ENCODE measurements at places on chromosomes 11 and 22.

DNA sequence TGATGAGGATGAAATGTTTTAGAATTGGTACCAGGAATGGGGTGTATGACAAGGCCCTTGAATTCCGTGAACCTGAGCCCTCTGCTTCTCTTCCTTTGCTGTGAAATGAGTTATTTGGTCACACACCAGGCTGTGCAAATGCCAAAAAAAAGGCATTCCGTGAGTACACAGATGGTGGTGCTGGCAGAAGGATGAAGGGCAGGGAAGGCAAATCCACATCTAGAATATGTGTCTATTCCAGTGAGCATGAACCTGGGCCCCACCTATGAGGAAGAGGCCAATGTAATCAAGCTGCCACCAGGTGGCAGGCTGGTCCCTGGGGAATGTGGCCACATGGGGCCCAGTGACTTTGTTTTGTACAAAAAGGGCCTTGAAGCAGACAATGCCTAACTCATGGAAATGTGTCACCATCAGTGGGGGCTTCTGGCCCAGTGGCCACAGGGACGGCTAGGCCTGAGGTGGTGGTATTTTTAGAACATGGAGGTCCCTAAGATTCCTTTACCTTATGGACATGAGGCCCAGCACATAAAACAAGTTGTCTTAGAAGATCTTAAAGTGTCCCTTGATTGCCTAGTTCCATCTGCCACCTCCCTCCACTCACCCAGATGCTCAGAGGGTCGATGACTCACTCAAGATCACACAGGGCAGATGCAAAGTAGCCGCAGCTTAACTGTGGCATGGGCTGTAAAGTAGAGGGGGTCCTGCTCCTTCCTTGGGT lies 3.9 kb upstream of the RNF215 start:
- DNase-seq, result peak; percentile 80

DNA sequence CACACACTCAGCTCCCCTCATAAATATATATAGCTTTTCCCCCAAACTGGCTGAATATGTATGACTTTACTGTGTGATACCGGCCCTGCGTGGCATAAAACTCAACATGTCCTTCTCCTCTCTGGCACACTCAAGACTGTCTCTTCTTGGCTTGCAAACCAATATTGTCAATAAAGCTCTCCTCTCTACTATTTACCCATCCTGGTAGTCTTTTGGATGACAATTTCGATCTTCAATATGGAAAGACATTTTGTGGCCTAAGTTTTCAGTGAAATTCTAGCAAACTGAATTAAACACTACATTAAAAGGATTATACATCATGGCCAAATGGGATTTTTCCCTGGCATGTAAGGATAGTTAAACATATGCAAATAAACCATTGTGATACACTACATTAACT lies 1255.9 kb downstream of the JRKL start:
- no peak for DNase-seq

- no peak for DNase-seq
Measured at GRCh38 chr11:76313913-76314740, 66.8 kb downstream of the THAP12 start.

- no peak for DNase-seq
Measured at GRCh38 chr11:6333095-6333494, 12.8 kb upstream of the CAVIN3 start.

- DNase-seq, result no peak
Measured at GRCh38 chr11:11988681-11989261, 19.7 kb downstream of the DKK3 start.

DNA sequence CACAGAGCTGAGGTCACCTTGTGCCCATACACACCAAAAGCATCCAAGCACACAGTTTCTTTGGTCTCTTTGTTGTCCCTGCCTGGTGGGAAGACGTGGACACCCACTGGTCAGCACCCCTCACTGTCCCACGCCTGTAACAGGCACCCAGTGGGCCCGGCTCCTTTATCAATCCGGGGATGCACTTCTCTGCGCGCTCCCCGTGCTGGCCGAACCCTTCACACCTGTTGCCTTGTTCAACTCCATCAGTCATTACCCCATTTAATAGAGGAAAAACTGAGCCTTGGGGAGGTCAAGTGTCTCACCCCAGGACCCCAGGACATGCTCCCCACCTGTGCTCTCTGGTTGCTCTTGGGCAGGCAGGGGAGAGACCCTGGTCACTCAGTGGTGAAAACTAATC lies 49.7 kb upstream of the FGF3 start:
- DNase-seq, result no peak

DNA sequence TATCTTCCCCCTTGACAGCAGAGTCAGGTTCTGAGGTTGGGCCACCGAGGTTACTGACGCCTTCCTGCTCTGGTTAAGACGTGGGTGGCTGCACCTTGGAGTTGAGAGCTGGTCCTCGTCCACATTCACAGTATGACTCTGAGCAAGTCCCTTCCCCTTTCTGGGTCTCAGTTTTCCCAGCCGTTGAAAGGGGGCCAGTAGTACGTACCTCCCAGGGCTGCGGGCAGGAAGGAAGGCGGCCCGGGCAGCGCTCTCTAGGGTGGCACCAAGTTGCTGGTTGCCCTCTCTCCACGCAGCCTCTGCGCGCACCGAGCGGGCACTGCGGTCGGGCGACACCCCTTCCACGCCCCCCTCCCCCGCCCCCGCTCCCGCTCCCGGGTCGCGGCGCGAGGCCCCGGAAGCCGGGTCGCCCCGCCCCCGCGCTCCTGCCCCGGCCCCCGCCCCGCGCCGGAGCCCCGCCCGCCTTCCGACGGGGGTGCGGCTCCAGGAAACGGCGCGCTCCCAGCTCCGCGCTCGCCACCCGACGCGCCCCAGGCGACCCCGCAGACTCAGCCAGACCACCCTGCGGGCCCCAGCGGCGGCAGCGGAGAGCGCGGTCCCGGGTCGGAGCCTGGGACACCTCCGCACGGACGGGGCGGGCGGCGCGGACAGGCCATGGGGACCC lies at the start of gene EHBP1L1:
EHBP1L1 (plus strand) TSS at position 486 of the 664 bp plus-strand sequence. CDS start 250 bp downstream, outside the sequence.
- DNase-seq, result peak; percentile 80

DNA sequence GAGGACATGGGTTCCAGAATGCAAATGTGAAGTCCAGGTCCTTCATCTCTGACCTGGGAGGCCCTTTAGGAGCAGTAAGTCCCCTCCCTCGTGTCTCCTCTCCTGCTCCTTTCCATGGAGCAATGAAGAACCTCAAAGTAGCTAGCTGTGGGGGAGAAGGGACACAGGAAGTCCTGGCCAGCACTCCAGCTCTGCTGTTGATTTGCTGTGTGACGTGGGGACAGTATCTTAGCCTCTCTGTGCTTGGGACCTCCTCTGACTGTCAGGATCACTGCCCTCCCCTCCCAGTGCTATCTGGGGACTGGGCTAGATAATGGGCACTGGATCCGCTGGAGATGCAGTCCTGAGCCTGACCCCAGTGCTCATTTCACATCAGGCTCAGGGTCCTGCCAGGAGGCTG lies 1.1 kb upstream of the APOBEC3H start:
- DNase-seq, result no peak

- no peak for DNase-seq
Measured at GRCh38 chr22:39537975-39538374, 5.4 kb upstream of the RPS19BP1 start.

DNA sequence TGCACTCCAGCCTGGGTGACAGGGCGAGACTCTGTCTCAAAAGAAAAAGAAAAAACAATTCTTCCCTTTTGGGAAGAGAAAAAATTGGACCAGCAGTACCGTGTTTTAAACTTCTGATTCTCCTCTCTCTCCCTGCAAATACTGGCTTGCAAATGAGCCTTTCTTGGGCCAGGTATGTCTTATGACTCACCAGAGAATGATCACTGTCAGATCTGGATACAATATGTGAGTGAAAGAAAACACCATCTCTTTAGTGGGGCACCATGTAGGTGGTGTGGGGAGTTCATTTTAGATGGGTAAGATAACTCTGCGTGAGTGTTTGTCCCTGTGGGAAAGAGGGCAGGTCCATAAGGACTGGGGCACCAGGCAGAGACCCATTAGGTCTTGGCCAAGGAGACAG lies 2.4 kb upstream of the SCGB2A2 start:
- DNase-seq, result no peak

DNA sequence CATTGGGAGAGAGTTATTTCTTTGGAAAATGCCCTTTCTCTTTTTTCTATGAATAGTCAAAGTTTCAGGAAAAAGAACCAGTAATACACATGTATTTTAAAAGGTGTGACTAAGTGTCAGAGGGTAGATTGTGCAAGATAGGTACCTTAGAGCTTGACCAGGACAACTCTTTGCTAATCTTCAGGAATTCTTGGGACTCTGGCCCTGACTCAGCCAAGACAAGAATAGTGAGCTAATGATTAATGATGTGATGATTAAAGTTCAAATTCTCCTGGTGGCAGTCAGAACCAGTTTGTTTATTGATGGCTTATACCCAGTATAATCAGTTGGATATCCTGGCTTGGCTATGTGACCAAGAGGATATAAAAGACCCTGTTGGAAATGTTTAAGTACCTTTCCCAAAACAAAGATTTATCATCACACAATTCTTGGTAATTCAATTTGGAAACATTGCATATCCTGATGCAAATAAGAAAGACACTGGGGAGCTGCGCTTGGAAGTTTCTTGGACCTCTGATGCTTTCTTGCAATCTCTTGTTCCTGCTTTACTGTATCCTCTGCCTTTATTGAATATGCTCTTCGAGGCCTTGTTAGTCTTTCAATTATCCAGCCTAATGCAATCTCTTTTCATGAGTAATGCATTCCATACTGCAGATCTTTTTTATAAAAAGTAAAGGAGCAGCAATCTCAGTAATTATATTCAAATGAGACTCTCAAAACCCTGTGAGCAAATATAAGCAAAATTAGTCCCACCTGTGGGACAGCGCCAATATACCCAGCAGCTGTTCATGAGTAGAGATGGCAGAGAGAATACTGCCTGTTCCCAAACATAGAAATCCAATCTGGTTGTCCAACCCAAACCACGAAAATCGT lies 48.0 kb upstream of the CEP126 start:
- DNase-seq, result no peak

DNA sequence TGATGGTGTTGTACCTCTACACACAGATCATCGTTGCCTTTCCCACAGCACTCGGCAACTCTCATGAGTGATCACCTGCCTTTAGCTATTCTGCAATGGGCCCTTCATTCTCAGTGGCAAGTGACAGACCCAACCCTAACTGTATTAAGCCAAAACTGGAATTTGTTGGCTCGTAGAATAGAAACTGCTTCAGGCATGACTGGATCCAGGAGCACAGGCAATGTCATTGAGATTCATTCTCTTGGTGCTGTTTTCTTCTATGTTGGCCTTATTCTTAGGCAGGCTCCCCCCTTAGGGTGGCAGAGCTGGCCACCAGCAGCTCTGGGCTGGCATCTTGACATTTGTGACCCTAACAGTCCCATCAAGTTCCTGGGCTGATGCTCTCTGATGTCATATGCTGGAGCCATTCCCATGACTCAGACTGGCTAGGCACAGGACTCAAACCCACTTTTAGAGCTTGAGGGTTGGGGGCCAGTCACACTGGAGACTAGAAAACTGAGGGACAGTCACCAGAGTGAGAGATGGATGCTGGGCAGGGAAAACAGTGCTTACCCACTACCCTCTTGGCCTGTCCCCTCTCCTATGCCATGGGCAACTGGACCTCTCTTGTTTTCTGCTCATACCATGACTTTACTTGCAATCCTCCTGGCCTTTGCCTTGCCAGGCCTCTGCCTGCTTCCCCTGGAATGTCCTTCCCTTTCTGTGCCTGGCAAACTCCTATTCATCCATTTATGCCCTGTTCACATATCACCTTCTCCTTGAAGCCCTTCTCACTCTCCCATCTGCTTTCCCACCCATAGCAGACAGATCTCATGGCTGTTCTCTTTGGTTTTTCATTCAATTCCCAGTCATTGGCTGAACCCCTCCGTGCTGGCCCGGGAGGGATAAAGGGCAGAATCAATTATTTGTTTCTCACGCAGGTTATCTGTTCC lies 7.1 kb upstream of the CDC42EP2 start:
- no peak for DNase-seq

GRCh38 chr22:45934659-45935341 lies 42.2 kb downstream of the WNT7B start:
- DNase-seq, result no peak

- no peak for DNase-seq
Measured at GRCh38 chr11:128934926-128935325, 7.7 kb downstream of the TP53AIP1 start.

- DNase-seq, result no peak
Measured at GRCh38 chr11:12160680-12161079, 50.3 kb downstream of the MICAL2 start.

DNA sequence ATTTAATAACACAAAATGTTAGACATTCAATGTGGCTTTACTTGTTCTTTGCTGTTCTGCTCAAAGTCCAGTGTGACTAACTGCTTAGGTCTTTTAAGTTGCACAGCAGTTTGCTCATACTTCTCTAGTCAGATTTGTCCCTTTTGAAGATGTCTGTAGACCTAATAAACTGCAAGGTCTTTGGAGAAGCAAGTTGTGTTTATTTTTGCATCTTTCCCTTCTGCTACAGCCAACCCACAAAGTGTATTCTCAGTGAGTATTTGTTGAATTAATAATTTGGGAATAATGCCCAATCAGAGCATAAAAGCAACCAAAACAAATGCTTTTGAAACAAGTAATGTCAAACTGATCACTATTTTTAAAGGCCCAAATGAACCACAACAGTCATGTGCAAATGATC lies 312.5 kb downstream of the CADM1 start:
- DNase-seq, result no peak

DNA sequence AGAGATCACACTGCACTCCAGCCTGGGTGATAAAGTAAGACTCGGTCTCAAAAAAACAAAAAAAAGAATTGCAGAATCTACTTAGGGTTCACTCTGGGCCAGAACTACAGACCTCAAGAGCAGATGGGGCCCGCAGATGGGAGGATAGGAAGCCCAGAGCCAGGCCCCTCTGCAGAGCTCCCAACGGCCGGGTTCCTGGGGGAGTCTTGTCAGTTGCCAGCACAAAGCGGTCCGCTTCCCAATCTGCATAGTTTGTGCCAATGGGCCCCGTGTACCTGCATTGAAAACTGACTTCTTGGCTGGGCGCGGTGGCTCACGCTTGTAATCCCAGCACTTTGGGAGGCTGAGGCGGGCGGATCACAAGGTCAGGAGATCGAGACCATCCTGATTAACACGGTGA lies 1.7 kb upstream of the CHID1 start:
- no peak for DNase-seq

GRCh38 chr22:46791201-46791731 lies 28.8 kb downstream of the TBC1D22A start:
- peak; percentile 88 for DNase-seq

DNA sequence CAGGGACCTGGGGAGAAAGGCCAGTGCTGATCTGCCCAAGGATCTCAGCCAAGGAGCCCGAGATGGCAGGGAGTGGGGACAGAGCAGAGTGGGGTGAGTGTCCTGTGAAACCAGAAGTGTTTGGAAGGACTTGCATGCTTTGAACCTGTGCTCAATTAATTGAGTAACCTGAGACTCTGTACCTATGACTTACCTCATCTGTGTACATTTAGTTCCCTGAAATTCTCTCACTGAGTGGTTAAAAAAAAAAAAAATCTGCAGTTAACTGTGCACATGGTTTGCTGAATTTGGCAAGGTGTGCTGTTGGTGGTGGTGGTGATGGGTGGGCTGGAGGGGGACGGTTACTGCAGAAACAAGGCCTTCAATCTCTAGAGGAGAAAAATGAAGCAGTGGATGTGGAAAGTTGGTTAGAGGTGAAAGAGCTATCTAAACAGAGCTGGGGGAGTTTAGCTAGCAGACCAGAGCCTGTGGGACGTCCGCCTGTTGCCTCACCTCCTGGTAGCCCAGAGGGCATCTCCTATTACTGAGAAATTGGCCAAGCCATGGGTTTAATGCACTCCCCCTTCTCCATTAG lies 8.3 kb upstream of the SORL1-AS1 start:
- DNase-seq, result no peak

- DNase-seq, result peak; percentile 11
Measured at GRCh38 chr11:62805961-62806441, 761 bp upstream of the NXF1 start.

GRCh38 chr11:78715639-78716311 lies 141.1 kb upstream of the NARS2 start:
- no peak for DNase-seq
